Activated T-helper 1 cell treated with anti-CD3 and anti-CD28 coated beads, Interleukin-12 subunit alpha, Interleukin-12 subunit beta, Interleukin-2, Interleukin-4 antibody, amounts not matched to agents 30 ng/mL and 10 ng/mL and 1 ng/mL, durations not matched to agents 14 hours and 24 hours and 36 hours (primary cell): ENCODE measurements at places on chromosomes 3 and 15.
A peak's percentile ranks its signal among the peaks of the same experiment; 100 is the strongest.

DNA sequence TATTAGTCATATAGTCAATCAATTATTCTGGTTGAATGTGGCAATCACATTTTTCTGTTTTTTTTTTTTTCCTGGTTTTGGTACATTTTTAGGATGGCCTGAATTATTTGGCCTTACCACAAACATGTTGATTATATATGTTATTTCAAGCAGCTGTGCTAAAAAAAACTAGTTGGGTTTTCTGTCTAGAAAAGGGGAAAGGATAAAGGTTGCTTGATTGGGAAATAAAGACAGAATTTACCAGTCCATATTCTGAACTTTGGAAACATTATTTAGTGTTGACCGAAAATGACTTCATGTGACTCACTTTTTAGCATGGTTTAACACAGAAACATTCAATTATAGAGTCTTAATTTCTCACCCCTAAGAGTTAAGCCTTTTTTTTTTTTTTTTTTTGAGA lies 8.1 kb downstream of the MORF4L1 start:
- no peak for DNase-seq

DNA sequence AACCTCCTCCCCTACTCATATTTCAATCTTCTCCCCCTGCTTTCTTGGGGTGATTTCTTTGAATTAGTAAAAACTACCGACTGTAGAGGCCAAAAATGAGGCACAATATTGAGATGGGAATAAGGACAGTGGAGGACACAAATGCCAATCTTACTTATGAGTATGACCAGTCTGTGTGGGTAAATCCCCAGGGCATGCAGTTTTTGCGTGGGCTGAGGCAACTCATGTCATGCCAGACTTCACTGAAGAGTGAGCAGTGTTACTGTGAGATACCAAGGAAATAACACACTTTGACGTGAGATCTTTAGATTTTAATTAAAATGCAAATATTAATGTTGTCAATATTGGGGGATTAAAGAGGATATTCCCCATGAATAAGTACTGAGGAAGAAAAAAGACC lies 254.3 kb upstream of the ICE2 start:
- DNase-seq: no peak

DNA sequence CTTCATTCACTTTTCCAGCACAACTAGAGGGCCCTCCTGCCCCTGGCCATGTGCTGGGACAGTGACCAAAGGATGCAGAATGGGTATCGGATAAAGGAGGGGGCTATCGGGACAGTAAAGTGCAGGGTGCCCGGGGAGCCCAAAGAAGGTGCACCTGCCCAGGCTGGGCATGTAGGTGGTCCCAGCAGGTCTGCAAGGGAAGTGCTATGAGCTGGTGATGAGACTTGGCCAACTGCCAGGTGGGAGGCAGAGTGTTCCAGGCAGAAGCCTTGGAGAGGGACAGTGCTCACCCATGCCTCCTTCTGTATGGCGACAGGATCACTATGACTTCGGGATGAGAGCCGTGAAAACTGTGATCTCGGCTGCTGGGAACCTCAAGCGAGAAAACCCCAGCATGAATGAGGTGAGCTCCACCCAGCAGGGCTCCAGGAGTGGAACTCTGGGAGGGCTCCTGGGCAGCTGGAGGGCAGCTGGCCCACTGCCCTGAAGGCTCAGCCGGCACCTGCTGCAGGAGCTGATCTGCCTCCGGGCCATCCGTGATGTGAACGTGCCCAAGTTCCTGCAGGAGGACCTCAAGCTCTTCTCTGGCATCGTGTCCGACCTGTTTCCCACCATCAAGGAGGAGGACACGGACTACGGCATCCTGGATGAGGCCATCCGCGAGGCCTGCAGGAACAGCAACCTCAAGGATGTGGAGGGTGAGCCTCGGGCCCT lies 48.4 kb downstream of the DNAH1 start:
- DNase-seq: no peak

GRCh38 chr15:92958105-92958504 lies 58.0 kb downstream of the CHD2 start:
- peak; percentile 11 for DNase-seq

GRCh38 chr3:15638891-15639262 lies 37.3 kb downstream of the BTD start:
- DNase-seq: no peak

DNA sequence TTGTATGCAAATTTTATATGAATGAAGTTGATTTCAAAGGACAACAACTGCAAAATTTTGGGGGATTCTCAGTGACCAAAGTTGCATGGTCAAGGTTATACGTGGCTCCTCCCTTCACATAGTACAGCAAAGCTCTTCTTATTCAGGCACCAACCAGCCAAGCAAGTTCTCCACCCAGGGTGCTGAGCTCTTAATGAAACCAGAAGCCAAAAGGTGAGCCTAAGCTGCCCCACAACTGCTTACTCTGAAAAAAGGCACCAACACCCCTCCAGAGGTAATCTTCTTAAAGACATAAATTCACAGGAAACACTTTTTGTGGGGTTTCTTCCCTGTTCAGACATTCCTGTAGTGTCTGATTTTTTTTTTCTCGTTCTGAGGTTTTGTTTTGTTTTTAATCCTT lies 106.1 kb upstream of the GMNC start:
- no peak for DNase-seq

DNA sequence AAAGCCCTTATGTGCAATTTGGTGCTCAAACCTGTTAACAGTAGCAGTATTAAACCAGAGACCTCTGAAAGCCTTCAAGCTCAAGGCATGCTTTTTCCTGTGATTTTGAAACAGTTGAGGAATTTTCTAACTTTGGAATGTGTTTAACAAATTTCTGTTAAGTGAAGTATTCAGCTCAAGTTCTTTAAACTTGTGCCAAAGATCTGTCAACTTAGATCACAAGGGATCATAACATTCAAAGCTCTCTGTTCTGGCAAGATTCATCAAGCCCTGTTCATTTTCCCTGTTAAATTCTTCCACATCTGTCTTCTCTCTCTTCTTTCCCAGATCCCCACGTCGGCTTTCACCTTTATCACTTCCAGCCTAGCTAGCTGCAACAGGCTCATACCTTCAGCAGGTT lies 28.8 kb upstream of the RYK start:
- no peak for DNase-seq

- DNase-seq: no peak
These were observed 374.2 kb downstream of the MECOM start for GRCh38 chr3:169289273-169289672.

DNA sequence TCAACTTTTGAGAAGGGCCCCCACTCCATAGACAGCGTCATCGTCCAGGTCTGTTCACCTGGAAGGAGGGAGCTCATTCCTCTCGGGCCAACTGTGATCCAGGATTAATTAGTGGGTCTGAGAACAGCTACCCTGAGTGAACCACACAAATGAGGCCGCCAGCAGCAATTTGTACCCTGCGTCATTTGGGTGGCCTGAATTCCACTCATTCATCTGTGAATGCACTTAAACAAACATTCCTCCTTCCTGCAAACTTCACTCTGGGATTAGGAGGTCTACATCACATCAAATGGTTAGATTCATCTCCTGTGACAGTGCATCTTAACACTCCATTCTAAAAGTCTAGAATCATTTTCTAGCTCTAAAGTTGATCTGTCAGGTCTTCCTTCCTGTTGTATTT lies 201.8 kb downstream of the GABRG3 start:
- DNase-seq: no peak

- DNase-seq: no peak
These were observed 68.0 kb upstream of the GADL1 start for GRCh38 chr3:30962493-30962892.

DNA sequence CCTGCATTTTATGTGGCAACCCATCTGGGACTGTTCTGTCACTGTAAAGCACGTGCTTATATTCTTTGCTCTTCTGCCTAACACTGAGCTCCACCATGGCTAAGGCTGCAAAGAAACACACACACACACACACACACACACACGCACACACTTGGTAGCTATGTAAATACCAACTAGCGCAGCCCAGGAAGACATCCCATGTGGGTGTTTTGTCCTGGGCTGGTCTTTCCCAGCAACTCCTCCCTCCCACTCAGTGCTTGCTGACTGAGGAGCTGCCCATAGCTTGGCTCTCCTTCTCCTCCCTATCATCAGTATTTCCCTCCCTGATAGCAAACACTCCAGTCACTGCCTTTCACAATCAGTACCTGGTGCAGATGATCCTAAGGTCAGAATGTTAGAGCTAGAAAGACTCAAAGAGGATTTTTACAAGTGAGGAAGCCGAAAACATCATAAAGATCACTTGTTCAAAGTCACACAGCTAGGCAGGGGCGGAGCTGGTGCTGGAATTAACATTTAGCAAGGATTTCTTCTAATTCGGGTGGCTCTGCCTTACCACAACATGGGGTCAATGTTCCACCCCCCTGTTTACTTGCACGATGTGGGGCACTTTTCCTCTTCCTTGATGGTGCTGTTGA lies 377.1 kb upstream of the TBL1XR1 start:
- DNase-seq: no peak

- DNase-seq: no peak
These were observed 39.5 kb downstream of the CD86 start for GRCh38 chr3:122094693-122095092.

- DNase-seq: no peak
These were observed 92.0 kb downstream of the PDE8A start for GRCh38 chr15:85073556-85074194.

DNA sequence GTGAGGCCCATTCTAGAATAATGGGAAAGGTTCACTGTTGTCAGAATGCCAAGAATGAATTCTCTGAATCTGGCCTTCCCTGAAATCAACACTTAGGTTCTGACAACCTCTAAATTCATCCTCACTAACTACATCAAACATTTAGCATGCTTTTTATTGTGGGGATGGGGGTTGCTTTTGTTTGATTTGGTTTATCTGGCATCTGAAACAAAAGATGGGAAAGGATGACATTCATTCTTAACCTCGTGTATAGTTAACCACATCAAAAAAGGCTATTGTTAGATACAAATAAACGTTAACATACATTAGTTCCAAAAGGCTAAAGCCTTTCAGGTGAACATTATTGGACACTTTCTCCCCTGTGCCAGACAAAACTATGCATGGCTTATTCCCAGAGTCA lies 357.3 kb downstream of the FHIT start:
- no peak for DNase-seq

- DNase-seq: no peak
These were observed 7.6 kb downstream of the EPHB3 start for GRCh38 chr3:184568924-184569829.

DNA sequence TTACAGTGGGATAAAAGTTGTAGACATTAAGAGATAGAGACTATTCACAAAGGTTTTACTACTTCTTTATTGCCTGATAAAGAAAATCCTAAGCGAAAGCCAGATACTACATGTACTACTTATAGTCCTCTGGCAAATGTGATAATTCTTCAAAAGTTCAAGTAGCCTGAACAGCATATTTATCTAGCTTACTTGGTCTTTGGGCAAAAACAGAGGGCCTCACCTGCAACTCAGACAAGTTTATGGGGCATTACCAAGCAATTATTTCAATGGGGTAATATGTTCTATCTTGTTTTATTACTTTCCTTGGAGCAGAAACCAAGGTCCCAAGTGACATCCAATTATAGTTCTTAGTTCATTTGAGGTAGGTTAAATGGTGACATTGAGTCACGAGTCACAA lies 390.1 kb upstream of the ARHGEF26 start:
- no peak for DNase-seq

DNA sequence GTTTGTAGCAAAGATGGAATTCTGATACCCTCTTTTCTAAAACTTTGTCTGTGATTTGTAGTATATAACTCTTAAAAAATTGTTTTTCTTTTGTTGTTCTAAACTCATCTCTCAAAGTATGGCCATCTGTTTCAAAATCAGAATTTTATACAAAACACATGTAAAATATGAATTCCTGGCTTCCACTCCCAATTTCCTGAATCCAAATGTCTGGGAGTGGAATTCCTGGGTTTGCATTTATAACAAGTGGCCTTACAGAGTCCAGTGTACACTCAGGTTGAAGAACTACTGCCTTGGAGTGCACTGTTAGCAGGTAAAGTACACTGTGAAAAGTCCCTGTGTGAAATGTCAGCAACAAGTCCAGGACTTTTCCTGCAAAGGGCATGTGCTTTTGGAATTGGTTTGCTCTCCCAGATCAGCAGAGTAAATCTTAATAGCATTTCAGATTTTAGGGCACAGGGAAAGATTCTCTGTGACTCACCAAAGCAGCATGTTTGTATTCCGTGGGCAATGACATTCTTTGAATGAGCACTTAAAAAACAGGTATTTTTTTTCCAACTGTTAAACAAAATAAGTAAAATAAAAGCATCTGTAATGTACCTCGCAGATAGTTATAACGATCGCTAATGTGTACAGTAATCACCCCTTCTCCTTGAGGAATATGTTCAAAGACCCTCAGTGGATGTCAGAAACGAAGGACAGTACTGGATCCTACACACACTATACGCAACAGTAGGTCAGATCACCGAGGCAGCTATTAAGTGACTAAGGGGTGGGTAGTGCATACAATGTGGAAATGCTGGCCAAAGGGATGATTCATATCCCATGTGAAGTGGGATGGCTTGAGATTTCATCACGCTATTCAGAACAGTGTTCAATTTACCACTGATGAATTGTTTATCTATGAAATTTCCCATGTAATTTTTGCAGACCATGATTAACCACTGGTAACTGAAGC lies 2.0 kb upstream of the CLDN16 start:
- DNase-seq: no peak

DNA sequence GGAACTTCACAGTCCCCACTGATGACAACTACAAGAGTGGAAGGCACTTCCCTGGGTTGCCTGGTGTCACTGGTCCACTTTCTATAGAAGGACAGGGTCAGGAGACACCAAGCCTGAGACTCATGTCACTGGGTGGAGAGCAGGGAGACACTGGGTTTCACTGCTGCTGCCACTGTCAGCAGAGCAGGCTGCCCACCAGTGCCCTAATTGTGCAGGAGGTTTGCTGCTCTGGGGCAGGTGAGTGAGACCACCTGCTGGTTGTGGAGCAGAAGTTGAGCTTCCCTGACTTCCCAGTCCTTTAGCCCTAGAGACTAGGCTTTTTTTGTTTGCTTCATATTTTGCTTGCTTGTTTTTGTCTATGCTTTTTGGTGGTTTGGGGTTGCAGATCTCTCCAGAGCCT lies 528.4 kb upstream of the RGMA start:
- no peak for DNase-seq

GRCh38 chr3:97021778-97022177 lies 207.4 kb downstream of the EPHA6 start:
- no peak for DNase-seq

- no peak for DNase-seq
These were observed 296.6 kb upstream of the MME start for GRCh38 chr3:154783521-154783931.

GRCh38 chr3:181808053-181808452 lies 96.3 kb downstream of the SOX2 start:
- no peak for DNase-seq

DNA sequence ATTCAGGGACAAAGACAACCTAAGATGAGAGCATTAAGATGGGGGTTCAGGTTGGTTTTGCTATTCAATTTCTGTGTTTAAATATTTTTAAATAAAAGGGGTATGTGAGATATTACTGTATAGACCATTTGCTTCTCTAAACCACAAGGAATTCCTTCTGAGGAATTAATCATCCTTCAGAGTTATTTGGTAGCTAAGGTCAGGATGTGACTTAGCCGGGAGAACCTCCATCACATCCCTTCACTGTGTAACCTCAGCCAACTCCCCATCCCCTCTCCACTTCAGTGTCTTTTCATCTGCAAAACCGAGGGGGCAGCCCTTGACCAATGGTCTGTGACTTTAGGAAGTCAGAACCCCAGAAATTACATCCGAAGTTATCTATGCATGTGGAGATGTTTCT lies 48.7 kb upstream of the SKOR1 start:
- DNase-seq: no peak
